ENCODE measurements at places on chromosomes 3 and 15. TPM values are rescaled to one million over a fixed set of nuclear protein-coding genes. Genes with fewer than 3 reads are reported as not detected.

ATP8B4 gene
- 0.23 TPM for total RNA-seq

AADACL2 gene
- total RNA-seq: not detected

DNAH12 gene
- 0.23 TPM for total RNA-seq

- DNase-seq: no peak
Measured at GRCh38 chr15:67098768-67099282, 33.4 kb downstream of the SMAD3 start.

- no peak for DNase-seq
Measured at GRCh38 chr3:50303013-50303815, at the start of gene HYAL1. HYAL1 (minus strand) TSS chr3:50303574; CDS start chr3:50302956, 618 bp downstream.

DNA sequence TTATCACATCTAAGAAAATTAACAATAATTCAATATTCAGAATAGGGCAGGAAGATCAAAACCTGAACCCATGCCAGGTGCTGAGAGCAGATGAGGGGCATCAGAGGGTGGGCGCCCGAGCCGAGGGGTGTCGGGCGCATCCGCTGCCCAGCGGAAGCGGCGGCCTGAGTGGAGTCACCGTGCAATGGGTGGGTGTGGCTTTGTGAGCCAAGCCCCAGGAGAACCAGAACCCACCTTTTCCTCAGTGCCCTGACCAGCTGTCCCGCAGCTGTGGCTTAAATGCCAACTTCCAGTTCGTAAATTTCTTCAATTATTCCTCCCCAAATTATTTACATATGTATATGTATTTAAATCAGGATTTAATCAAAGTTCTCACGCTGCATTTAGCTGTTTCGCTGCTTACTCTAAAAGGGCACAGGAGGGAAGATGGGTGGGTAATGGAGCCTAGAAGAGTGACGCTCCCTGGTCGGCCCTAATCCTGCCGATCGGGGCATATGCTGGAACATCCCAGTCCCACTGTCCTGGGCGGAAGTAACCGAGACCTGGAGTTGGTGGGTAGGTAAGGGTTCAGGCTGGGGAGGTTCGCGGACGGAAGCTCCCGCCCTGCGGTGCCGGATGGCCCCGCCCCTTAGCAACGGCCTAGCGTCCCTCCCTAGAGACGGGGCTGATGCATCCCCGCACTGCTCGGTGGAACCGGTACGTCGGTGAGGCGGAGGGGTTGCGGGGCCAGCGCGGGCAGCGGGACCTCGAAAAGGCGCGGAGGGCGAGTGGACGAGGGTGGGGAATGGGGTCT is 1.3 kb downstream of the DNAH1 start:
- DNase-seq: no peak

DNA sequence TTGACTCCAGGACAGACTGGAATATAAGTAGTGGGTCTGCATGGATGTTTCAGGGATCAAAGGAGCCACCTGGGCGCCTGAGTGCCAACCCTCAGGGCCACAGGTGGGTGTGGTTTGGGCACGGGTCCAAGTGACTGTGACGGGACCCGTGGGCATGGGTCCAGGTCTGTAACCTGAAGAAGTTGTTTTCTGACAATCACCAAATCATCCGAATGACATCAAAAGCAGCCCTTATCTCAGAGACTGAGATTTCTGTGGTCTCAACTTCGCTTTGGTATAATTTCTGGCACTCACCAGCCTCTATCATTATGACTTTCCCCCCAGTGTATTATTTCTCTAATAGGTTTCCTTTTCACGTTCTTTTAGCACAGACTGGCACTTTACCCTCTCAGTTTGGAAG is 24.4 kb downstream of the RLBP1 start:
- DNase-seq: no peak

GRCh38 chr15:28881170-28881569 is 4.6 kb upstream of the APBA2 start:
- no peak for DNase-seq

DNA sequence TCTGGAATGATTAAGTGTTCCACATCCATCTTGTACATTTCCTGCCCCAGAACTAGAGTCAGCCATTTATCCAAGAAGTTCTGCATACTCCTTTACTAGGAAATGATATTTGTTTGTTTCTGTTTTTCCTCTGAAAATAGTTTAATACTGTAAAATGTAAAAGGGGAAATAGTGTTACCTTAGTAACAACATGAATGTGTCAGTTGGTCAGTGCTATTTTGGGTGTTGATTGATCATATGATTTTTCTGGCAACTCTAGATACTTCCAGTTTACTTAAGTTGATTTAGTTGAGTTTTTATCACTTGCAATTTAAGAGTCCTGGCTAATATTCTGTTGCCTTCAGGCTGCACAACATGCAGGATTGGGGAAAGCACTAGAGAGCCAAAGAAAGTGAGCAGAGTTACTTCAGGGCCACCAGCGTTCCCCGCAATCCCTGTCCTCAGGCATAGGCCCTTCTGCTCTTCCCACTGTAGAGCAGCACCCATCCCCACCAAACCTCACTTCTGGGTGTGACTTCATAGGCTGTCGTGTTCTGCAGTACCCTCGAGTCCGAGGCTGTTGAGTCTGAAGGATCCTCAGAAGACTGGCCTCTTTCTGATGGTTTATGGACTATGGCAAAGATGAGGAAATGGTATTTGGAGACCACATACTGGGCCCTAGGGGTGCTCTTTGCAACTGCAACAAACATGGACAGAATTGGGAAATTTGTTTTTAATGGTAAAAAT is 69.0 kb downstream of the CHD2 start:
- DNase-seq: no peak

DNA sequence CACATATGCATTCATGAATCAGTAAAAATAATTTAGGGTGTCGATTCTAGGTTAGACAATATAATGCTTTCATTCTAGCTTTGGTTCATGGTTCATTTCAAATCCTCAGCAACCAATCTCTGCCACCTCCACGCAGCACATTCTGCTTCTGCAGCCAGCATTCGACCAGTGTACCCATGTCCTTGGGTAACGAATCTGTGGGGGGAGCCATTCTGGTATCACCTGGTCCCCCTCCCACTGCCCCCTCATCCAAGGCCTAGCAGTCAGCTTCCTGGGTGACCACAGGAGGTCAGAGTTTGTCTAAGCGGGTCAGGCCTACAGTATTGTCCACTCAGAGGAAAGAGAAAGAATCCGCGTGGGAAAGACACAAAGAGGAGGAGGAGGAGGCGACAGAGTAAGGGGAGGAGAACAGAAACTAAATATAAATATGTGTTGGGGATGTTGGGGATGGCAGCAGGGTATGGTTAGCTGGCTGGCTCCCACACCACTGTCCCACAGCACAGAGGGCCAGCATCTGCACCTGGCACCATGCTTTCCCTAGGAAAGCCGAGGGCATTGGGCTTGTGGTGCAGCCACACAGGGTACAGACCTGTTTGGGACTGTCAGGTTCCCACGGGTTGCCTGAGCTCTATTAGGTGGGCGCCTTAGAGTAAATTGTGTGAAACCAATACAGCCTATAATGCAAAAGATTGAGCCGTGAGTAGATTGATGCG is 12.1 kb downstream of the PAK6 start:
- no peak for DNase-seq
